ENCODE measurements at places on chromosomes 12 and 14. TPM values are rescaled to one million over a fixed set of nuclear protein-coding genes. Genes with fewer than 3 reads are reported as not detected.

Gene MTRFR
- total RNA-seq = 19.0 TPM

Gene PPP4R4
- 1.1 TPM for total RNA-seq

GRCh38 chr12:124653169-124653931, 85.9 kb upstream of the NCOR2 start:
- DNase-seq = no peak
- H3K36me3 ChIP-seq = peaks cover 2% of the 10 kb centered on the region
- no peak overlapping the region for H3K4me3 ChIP-seq
- no peak overlapping the region for H3K27ac ChIP-seq
- H3K27me3 ChIP-seq = peaks cover 53% of the 10 kb centered on the region
- peaks cover 39% of the 10 kb centered on the region for H3K4me1 ChIP-seq

GRCh38 chr14:95703341-95703740, 10.6 kb downstream of the TCL1A start:
- no peaks in the 10 kb centered on the region for H3K36me3 ChIP-seq
- H3K4me3 ChIP-seq = no peak overlapping the region
- peaks cover 2% of the 10 kb centered on the region for H3K4me1 ChIP-seq
- H3K27ac ChIP-seq = no peak overlapping the region
- H3K27me3 ChIP-seq = peaks cover 19% of the 10 kb centered on the region

Gene FAM186B
- 0.28 TPM for total RNA-seq
